ENCODE measurements at places on chromosomes 5 and 9. TPM values are rescaled to one million over a fixed set of nuclear protein-coding genes. Genes with fewer than 3 reads are reported as not detected.

GRCh38 chr5:8773046-8773615 lies 772.7 kb downstream of the SEMA5A start:
- no peak overlapping the region for H3K27ac ChIP-seq
- H3K36me3 ChIP-seq = no peaks in the 10 kb centered on the region
- no peaks in the 10 kb centered on the region for H3K27me3 ChIP-seq
- no peak overlapping the region for H3K4me3 ChIP-seq
- DNase-seq = no peak

DNA sequence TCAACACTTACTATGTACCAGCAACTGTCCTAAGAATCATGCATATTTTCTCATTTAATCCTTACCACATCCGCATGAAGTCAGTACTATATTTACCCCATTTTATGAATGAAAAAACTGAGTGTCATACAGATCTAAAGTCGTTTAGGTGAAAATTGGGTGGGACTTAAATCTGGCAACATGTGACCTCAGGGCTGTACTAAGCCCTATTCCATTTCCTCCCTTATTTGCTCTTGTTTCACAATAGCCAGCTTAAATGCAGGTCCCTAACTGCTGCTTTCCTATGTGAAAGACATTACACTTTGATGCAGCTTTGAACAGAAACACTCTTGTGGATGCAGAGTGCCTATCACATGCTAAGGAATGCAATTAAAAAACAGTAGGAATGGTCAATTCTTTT lies 2.5 kb upstream of the RAB14 start:
- no peak overlapping the region for H3K4me3 ChIP-seq
- no peak for DNase-seq
- no peaks in the 10 kb centered on the region for H3K36me3 ChIP-seq
- no peaks in the 10 kb centered on the region for H3K27me3 ChIP-seq
- no peak overlapping the region for H3K27ac ChIP-seq

- H3K4me1 ChIP-seq = no peaks in the 10 kb centered on the region
- no peaks in the 10 kb centered on the region for H3K36me3 ChIP-seq
- H3K27me3 ChIP-seq = no peaks in the 10 kb centered on the region
- DNase-seq = no peak
- no peak overlapping the region for H3K4me3 ChIP-seq
Measured at GRCh38 chr9:79524266-79524665, 47.5 kb upstream of the TLE4 start.

DNA sequence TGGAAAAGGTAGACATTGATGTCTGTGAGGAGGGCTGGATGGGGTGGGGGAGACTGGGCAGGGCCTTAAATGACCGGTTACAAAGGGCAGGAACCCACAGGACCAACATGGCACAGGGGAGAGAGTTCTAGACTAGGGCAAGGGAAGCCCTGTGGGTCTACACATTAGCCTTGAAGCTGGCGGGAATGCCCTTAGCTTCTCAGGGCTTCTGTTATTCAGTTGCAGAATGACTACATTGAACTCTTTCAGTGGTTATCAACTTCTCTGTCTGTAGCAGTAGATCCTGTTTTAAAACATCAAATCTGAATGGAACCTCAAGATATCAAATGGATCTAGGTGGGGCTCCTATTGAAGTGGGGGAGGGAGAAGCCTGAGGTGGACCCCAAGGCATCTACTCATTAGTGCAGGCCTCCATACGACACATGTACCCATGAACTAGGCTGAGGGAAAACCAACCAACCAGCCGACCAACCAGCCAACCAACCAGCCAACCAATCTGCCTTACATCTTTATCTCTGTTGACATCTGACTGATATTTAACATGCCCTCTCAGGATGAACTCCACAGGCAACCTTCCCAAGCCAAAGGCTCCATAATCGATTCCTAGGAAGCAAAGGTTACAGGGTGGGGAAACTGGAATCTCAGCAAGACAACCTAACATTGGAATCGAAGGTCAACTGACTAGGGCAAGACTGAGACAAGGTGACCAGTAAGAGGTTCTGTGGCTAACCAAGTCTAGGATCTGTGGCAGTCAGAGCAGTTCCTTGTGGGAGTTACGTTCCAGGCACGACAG lies 48.3 kb downstream of the DAP start:
- no peaks in the 10 kb centered on the region for H3K4me1 ChIP-seq
- no peak overlapping the region for H3K4me3 ChIP-seq
- no peak for DNase-seq
- H3K36me3 ChIP-seq = peaks cover 7% of the 10 kb centered on the region
- H3K27ac ChIP-seq = no peak overlapping the region

DNA sequence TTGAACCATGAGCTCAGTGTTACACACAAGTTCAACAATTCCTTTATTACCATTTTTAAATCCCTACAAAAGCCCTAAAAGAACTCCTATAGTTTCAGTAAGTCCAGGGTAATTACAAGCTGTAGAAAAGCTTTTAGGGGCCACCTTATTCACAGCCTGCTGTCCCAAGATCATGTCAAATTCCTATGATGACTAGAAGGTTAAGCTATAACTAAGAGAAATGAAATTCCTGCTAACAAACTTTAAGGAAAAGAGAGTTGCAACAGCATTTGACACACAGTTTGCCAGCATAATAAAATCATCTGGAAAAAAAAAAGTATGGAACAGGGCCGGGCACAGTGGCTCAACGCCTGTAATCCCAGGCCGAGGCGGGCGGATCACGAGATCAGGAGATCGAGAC lies 31.5 kb downstream of the TMEM245 start:
- H3K36me3 ChIP-seq = peaks cover 59% of the 10 kb centered on the region
- DNase-seq = no peak
- peaks cover 3% of the 10 kb centered on the region for H3K4me1 ChIP-seq
- H3K27me3 ChIP-seq = no peaks in the 10 kb centered on the region

DNA sequence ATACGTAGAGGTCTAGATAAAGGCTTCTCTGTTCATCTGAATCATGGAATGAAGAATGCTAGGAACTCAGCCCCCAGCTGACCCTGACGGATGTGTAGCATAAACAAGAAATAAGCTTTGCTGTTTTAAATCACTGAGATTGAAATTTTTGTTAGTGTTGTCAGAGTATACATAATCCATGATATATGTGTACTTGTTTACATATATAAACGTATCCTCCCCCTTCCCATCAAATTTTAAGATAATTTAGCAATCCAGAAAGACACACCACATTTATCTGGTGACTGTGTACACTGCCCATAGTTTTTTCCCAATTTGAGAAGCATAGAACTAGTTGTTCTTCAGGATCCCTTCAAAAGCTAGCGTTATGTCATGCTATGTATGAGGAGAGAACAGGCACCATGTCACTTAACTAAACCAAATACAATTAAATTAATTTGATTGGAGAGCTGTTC lies 80.8 kb upstream of the OSMR start:
- no peak overlapping the region for H3K4me3 ChIP-seq
- H3K4me1 ChIP-seq = no peaks in the 10 kb centered on the region
- no peaks in the 10 kb centered on the region for H3K27me3 ChIP-seq
- H3K36me3 ChIP-seq = no peaks in the 10 kb centered on the region
- H3K27ac ChIP-seq = no peak overlapping the region
- DNase-seq = no peak

GRCh38 chr9:133026426-133026825 lies 4.4 kb upstream of the GTF3C5 start:
- DNase-seq = no peak
- no peaks in the 10 kb centered on the region for H3K27me3 ChIP-seq
- no peak overlapping the region for H3K27ac ChIP-seq
- H3K36me3 ChIP-seq = no peaks in the 10 kb centered on the region

DNA sequence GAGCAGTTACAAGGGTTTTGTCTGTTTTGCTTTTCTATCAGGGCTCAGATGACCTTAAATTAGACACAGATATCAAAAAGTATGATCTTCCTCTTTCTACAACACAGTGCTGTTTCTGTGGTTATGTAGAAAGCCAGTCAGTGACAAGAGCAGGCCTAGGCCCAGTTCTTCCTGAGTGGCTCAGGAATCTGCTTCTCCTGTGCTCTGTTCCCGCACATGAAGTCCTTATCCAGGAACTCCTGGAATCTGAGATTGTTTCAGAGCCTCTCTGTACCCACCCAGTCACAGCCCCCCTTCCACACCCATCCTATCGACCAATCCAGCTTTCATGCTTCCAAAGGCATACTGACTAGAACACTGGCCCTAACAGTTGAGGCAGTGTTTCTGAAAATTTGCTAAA lies 40.4 kb upstream of the SMU1 start:
- no peak overlapping the region for H3K27ac ChIP-seq
- H3K4me3 ChIP-seq = no peak overlapping the region
- H3K4me1 ChIP-seq = peaks cover 20% of the 10 kb centered on the region
- H3K27me3 ChIP-seq = no peaks in the 10 kb centered on the region

- H3K27me3 ChIP-seq = no peaks in the 10 kb centered on the region
- H3K36me3 ChIP-seq = no peaks in the 10 kb centered on the region
Measured at GRCh38 chr5:124888050-124888506, 141.6 kb upstream of the ZNF608 start.

Gene HACD4
- total RNA-seq = 16.0 TPM

Gene KCNN2
- not detected for total RNA-seq

Gene MYOT
- total RNA-seq = not detected

Gene FOXD1
- total RNA-seq = not detected

Gene TLR4
- total RNA-seq = 0.83 TPM

Gene CACNA1B
- total RNA-seq = not detected

Data from CD4-positive, alpha-beta memory T cell (primary cell).